ENCODE measurements at places on chromosomes 2 and 18.
A peak's percentile ranks its signal among the peaks of the same experiment; 100 is the strongest.

DNA sequence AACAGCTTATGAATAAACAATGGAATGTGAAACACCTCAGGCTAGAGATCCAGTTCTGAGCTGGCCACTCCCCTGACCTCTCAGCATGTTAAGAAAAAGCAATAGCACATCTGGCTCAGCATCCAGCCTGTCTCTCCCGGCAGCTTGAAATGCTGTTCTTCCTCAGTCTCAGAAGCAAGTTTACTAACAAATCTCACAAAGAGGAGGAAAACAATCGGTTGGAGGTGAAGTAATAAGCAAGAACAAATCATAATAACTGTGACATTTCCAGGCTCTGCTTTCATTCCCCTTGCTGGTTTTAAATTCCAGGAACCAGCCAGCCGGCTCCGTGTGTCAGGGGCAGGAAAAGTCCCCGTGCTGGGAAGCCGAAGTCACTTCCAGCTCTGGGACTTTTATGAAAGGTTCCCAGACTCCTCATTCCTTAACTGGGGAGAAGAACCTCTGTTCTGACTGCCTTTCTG lies 133.9 kb upstream of the ARL4C start:
- DNase-seq, result no peak

GRCh38 chr18:22063672-22064071 lies 105.7 kb upstream of the GATA6 start:
- DNase-seq, result no peak

GRCh38 chr2:137467246-137467862 lies 496.9 kb upstream of the HNMT start:
- peak; percentile 18 for DNase-seq

DNA sequence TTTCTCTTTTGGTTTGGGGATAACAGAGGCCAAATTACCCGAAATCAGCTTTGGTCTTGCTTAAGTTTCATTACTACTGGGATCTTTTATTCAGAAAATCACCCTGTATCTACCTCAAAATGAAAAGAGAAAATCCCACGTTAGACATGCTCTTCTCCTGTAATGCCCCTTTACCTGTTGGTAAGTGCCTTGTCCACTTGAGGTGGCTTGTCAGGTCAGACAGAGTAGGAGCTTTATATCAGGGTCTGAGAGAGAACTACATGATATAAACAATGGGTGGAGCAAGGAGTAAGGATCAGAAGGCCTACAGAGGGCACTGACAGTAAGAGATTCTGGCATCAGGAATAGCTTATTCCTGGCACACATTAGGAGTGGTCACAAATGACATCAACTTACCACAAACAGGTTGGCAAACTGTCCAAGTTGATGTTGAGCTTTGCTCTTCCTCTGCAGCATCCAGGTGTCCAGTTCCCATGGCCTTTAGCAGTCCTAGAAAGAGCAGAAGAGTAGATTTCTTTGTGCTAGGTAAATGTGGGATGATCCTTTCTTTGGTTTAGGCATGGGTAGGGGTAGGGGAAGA lies at the start of gene REG1B:
Gene REG1B (minus strand): TSS at position 209 of the 580 bp plus-strand sequence. CDS start 381 bp downstream, outside the sequence.
- no peak for DNase-seq

DNA sequence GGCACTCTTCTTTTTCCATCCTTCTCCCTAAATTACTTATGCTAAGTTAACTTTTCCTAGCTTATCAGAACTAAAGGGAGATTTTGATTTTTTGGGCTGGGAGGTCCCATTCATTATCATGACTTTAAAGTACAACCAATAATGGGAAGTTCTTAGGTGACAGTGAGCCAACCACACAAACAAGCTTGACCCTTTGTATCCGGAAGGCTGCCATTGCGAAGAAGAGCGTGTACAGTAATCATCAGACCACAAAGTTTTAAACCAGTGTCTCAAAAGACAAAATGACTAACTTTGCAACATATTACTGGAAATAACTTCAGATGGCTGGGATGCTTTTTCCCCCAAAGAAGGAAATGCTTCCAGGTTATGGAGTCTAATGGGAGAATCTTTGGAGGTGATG lies 298.1 kb downstream of the TGIF1 start:
- DNase-seq, result no peak

- DNase-seq, result no peak
Observed at GRCh38 chr2:191574232-191574631, 103.7 kb upstream of the NABP1 start.

- no peak for DNase-seq
Observed at GRCh38 chr2:138060301-138060635, 96.0 kb downstream of the HNMT start.

DNA sequence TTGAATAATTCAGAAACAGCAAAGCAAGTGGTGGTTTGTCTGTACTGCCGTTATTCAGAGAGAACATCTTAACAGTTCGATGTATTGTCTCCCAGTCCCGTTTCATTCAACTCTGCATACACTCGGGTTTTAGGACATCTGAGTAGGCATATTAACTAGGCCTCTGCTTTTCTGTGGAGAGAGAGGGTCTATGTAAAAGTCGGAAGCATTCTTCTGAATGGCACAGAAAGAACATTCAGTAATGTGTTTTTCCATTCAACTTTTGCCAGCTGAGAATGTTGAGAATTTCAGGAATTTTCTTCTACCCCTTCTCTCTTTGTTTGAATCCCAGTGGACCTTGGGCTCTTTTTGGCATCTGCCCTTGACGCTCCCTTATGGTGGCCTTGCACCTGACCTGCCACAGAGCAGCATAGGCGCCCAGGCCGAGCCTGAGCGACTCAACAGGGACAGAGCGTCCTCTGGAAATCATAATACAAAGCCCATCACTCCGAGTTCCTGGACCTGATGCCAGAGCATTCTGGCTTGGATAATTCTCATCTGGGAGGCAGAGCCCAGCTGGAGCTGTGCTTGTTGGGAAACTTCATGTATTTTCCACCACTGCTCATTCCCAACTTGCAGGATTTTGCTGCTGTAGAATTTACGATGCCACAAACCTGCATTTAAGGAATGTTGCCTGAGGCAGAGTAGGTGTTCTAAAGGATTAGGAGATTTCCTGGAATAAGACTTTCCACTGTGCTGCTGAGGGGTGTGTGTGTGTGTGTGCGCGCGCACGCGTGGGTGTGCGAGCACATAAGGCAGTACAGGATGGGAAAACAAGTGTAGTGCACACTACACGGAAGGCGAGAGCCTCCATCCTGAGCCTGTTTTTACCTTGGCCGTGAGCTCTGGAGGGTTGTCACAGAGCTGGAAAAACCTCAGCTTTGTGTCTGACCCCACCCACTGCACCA lies 77.2 kb upstream of the TXNDC2 start:
- peak; percentile 24 for DNase-seq

DNA sequence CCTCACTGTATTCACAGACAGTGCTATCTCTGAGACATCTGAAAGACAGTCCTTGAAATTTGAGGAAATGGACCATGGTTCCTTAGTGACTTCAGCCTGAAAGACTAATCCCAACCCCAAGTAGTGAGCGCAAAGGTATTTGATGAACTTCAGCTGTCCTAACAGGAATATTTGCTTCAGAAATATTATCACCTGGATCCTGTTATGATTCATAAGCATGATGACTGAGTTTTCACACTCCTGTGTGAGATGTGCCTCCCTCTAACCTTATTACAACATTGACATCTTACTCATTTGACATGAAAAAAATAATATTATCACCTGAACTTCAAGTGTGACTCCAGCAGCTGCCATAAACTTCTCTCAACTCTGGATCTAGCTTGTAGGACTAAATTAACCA lies 11.6 kb upstream of the MRPL19 start:
- no peak for DNase-seq

- DNase-seq, result no peak
Observed at GRCh38 chr18:35604369-35604768, 22.8 kb downstream of the GALNT1 start.

- no peak for DNase-seq
Observed at GRCh38 chr2:23760736-23761135, 166.2 kb downstream of the ATAD2B start.

DNA sequence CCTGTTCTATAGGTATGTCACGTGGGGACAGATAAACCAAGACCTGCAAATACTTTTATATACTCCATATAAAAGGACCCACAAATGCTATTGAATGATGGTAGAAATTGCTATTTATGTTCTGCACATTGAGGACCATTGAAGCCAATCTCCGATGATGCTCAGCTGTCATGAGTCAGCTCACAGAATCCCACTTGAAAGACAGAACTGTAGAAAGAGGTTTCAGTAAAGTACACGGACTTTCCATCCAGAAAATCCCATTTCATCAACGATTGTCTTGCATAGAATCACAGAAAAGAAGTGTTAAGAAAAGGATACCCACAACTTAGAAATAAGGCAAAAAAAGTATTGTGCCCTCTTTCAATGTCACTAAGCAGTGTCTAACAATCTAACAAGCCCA lies 169.0 kb upstream of the COPS8 start:
- DNase-seq, result no peak

- no peak for DNase-seq
Observed at GRCh38 chr2:143633419-143633818, 504.2 kb downstream of the ARHGAP15 start.

DNA sequence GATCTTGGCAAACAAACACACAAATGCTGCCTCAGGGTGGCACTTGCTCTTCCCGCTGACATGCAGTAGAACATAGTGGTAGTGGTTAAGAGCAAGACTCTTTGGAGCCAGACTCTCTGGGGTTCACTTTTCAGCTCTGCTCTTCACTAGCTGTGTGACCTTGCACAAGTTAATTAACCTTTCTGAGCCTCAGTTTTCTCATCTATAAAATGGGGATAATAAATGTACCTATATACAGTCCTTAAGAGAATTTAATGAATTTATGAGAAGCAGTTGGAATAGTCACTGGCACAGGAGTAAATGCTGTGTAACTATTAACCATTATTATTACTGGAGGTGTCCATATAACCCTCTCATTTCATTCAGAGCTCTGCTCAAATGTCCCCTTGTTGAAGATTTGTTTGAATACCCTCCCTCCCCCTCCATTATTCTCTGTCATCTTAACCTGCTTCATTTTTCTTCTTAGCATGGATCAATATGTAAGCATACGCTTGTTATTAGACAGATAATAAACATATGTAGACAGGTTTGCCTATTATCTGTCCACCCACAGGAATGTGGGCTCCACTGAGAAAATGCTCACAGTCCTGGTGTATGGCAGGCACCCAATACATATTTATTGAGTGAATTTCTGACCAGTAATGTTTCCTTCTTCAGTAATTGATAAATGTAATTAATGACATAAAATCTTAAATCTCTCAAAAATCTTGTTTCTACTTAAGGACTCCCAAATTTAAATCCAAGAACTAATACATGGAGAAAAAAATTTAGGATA lies 64.5 kb downstream of the TSPYL6 start:
- no peak for DNase-seq

- no peak for DNase-seq
Observed at GRCh38 chr18:73220663-73221062, 352.9 kb upstream of the NETO1 start.

DNA sequence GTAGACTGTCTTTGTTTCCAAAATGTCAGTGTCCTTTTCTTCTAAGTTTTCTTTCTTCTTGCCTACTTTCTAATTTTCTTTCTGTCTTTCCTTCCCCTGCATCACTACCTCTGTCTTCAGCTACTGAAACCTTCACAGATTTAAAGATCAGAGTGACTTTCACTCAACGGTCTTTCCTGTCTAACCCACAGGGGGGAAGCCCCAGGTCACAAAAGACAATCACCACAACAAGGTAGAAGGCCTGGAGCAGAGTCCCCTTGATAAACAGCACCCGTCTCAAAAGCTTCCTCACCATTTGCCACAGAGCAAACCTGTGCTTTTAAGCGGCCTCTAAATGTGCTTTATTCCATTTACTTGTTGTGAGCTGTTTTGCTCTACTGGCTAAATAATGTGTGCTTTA lies 665.4 kb downstream of the BCL11A start:
- no peak for DNase-seq

- DNase-seq, result no peak
Observed at GRCh38 chr18:31250902-31251301, 67.1 kb upstream of the DSG1 start.

DNA sequence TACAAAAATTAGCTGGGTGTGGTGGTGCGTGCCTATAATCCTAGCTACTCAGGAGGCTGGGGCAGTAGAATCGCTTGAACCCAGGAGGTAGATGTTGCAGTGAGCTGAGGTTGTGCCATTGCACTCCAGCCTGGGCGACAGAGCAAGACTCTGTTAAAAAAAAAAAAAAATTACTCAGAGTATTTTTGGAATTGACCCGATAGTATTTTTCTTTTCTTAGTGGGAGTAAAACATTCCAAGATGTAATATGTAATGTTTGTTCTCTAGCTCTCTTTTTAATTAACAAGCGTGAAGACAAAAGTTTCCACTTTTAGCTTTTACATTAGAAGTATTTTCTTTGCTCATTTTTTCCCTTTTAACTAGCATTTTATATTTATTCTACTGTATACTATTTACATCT lies 12.0 kb upstream of the TMEM18 start:
- DNase-seq, result no peak

DNA sequence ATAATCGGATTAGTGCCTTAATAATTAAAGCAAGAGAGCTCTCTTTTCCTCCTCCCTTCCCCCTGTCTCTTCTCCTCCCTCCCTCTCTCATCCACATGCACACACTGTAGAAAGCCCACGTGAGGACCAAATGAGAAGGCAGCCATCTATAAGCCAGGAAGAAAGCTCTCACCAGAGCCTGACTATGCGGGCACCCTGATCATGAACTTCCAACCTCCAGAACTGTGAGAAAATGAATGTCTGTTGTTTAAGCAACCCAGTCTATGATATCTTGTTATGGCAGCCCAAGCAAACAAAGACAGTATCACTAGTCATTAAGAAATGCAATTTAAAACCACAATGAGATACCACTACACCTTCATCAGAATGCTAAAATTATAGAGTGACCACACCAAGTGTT lies 220.3 kb downstream of the EN1 start:
- DNase-seq, result no peak

- no peak for DNase-seq
Observed at GRCh38 chr2:143148757-143149156, 19.5 kb downstream of the ARHGAP15 start.

- no peak for DNase-seq
Observed at GRCh38 chr18:55893948-55894347, 306.0 kb upstream of the TCF4 start.

- DNase-seq, result no peak
Observed at GRCh38 chr2:66192888-66193287, 242.0 kb upstream of the MEIS1 start.

- DNase-seq, result no peak
Observed at GRCh38 chr2:39059366-39059952, 61.4 kb downstream of the SOS1 start.

- no peak for DNase-seq
Observed at GRCh38 chr2:70738159-70738558, 29.8 kb downstream of the ADD2 start.

DNA sequence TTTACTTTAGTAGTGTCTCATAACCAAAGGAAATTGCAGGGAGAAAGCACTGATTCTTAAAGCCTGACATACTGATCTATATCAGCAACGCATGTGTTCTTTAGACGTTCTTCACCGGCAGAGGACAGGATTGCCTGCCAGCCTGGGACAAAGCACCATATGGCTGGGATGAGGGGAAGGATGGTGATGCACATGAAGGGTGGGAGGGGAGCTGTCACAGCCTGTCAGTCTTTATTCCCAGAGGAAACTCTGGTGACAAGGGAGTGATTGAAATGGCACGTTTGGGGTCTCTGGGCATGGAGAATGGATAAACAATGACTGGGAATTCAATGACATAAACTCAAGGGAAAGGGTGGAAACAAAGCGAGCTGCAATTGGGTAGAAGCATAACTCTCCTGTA lies 808.1 kb downstream of the DCC start:
- DNase-seq, result no peak

GRCh38 chr18:5065615-5066014 lies 131.4 kb downstream of the AKAIN1 start:
- no peak for DNase-seq

GRCh38 chr2:210363876-210364275 lies 48.9 kb upstream of the MYL1 start:
- no peak for DNase-seq

Measured in anterior cingulate cortex (tissue), 58 donors.